ENCODE measurements at places on chromosomes 4 and X. TPM values are rescaled to one million over a fixed set of nuclear protein-coding genes. Genes with fewer than 3 reads are reported as not detected.

GRCh38 chr4:7487502-7487901 is 52.8 kb upstream of the PSAPL1 start:
- DNase-seq, result no peak

- no peak for DNase-seq
Observed at GRCh38 chr4:119517361-119518229, 111.0 kb downstream of the PDE5A start.

DNA sequence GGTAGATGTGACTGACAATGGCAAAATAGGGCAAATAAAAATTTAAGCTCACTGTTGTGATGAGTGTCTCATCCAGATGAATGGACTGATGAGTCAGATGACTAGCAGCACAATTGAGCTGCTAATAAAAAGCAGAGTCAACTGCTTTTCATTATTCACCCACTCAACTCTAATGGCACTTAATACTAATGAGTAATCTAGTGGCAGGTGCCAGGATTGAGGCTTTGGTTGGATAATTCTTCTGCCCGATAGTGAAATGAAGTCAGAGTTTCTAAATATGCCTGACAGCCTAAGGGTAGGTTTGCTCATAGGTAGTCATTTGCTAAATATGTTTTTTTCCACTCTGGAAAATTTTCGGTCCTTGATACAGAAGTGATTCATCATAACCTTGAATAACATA is 10.4 kb downstream of the OGT start:
- DNase-seq, result no peak

The XAGE2 gene
- total RNA-seq, result 1.7 TPM

The MAGED4 gene
- 7.1 TPM for total RNA-seq

GRCh38 chr4:156654410-156654809 is 317.2 kb downstream of the PDGFC start:
- no peak for DNase-seq

DNA sequence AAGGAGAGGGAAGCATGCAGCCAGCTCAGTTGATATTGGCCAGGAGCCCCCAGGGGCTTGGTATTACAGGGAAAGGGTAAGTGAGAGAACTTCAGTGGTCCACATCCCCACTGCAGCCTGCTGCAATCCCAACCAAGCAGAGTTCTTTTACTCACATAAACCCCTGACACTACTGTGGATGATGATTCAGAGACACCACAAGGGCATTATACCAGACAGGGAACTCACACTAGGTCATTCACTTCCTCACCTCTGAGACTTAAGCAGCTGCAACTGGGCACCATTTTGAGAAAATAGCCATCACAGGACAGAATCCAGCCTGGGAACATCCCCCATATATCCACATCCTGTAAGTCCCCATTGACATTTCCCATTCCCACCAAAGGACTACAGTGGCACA is 248.0 kb downstream of the INPP4B start:
- DNase-seq, result no peak

- no peak for DNase-seq
Observed at GRCh38 chrX:48969471-48969870, 2.2 kb downstream of the KCND1 start.

GRCh38 chr4:81135501-81135900 is 79.5 kb downstream of the PRKG2 start:
- DNase-seq, result no peak

DNA sequence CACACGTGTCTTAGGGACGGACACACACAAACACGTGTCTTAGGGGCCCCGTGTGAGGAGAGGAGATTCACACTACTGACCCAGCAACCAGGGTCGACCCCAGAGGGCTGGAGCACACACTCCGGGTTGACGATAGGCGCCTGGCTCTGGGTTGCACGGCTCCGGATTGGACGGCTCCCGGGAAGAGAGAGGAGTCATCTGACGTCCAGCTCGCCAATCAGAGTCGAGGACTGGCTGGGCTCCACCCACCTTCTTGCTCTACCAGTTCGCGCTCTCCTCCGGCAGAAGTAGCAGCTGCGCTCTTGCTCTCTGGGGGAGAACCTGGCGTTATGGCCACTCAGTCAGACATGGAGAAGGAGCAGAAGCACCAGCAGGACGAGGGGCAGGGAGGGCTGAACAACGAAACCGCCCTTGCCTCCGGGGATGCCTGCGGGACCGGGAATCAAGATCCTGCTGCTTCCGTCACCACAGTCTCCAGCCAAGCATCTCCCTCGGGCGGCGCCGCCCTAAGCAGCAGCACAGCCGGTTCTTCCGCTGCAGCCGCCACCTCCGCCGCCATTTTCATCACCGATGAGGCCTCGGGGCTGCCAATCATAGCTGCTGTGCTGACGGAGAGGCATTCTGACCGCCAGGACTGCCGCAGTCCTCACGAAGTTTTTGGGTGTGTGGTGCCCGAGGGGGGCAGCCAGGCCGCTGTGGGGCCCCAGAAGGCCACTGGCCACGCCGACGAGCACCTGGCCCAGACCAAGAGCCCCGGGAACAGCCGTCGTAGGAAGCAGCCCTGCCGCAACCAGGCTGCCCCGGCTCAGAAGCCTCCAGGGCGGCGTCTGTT is 74.3 kb downstream of the NUDT10 start:
- DNase-seq, result no peak

The TCEAL6 gene
- not detected for total RNA-seq

DNA sequence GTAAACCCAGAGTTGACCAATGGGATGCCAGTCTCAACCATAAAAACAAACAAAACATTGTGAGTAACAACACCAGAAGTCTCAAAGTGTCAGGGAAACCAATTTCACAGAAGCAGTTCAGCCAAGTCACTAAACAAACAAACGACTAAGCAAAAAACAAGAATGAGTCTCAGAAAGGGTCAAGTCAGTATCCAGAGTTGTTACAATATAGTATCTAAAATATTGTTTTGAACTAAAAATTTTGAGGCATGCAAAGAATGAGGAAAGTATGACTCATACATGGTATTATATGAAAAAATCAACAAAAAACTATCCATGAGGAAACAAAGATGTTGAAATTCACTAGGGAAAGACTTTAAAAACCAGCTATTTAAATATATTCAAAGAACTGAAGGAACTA is 70.6 kb downstream of the AR start:
- no peak for DNase-seq

GRCh38 chrX:136219893-136220292 is 31.3 kb downstream of the MAP7D3 start:
- DNase-seq, result no peak

GRCh38 chr4:40550948-40551462 is 78.7 kb downstream of the RBM47 start:
- DNase-seq, result no peak

- no peak for DNase-seq
Observed at GRCh38 chr4:117491516-117491915, 406.1 kb upstream of the TRAM1L1 start.

DNA sequence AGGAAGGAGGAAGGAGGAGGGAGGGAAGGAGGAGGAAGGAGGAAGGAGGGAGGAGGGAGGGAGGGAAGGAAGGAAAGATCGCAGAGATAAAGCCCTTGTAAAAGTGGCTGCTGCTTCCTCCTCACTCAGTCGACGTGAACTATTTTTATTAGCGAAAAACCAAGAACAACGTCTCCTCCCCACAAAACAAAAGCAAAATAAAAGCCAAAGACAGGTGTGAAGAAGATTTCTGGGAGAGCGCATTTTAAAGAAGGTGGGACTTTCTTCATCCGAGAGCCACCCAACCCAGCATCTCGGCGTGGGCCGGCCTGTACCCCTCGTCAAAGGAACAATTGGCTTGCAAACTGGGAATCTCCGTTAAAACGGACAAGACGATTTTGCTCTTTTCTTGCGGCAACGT is 40.7 kb upstream of the ASMTL start:
- no peak for DNase-seq

The AMTN gene
- total RNA-seq, result not detected

The UGT2A3 gene
- total RNA-seq, result not detected

DNA sequence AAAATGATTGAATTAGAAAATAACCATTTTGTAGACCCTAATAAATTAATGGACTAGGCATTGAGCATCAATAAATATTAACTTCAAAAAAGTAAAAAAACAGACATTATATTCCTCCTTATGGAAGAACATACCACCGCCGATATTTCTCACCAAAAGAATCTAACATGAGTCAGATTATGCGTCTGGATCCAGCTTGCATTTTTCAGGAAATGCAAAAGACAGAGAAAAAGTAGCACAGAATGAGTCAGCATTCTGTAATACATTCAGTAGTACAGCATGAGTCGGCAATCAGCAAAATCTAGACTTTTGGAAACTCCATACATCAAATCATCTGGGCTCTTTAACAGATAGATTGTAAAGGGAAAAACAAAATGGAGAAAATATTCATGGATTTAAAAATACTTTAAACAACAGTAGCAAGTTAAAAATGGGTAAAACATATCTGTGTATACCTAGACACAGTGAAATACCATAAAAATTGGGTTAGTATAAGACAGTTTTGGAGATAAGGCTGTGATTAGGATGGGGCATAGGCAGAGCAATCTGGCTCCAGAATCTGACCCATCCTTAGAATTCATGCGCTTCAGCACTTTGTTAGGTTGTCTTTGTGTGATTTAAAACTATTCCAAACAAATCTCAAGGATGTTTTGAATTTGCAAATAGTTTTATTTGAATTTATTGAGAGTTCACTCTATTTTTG is 633.0 kb upstream of the FAM241A start:
- DNase-seq, result no peak

The TAPT1 gene
- 59.5 TPM for total RNA-seq

The ENPP6 gene
- total RNA-seq, result 24.6 TPM

The RPL10 gene
- 2,095 TPM for total RNA-seq
